ENCODE measurements at places on chromosomes 5 and 9.

DNA sequence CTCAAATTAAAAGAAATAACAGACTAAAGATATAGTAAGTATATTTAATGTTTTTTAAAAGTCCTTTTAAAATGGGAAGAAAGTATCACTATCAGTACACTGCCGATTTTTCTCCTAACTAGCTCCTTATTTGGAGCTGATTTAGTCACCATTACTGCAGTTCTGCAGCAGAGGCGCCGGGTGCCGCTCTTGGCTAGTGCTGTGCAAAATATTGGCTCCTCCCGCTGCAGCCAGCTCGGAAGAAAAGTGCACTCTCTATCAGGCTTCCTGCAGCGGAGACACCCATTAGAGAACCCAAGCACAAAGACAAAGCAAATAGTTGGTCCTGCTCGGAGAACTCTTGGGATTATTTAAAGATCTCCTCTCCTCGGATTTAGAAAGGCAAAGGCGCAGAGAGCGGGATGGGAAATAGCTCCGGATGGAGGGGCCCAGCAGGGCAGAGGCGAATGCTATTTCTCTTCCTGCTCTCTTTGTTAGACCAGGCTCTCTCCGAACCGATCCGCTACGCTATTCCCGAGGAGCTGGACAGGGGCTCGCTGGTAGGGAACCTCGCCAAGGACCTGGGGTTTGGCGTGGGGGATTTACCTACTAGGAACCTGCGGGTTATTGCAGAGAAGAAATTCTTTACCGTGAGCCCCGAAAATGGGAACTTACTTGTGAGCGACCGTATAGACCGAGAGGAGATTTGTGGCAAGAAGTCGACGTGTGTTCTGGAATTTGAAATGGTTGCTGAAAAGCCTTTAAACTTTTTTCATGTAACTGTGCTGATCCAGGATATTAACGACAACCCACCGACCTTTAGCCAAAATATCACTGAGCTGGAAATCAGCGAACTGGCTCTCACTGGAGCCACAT lies at the start of gene PCDHGB3:
Gene PCDHGB3, plus strand, starts transcription at position 249 of the 855 bp plus-strand sequence. Its CDS starts 153 bp downstream, at position 402.
- peak; percentile 16 for DNase-seq

GRCh38 chr9:73845954-73846690 lies 651.0 kb upstream of the RORB start:
- no peak for DNase-seq

GRCh38 chr5:96936431-96937320 lies 796 bp downstream of the LNPEP start:
- peak; percentile 53 for DNase-seq

DNA sequence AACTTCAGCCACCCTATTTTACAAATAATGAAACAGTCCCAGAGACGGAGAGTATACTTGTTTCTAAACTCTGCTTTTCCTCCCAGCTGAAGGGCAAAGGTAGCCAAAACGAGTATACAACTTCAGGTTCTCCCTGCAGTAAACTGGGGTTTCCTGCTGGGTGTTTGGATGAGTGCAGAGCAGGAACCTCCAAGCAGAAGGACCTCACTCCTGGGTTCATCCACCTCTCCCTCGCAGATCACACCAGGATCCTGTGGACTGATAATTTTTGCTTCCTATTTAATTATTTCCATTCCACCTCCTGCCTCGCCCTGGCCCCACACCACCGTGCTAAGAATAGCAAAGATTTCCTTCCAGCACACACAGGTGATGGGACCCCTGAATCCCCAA lies 2.0 kb upstream of the FOXB2 start:
- no peak for DNase-seq

GRCh38 chr5:145008876-145009530 lies 826.1 kb downstream of the PRELID2 start:
- DNase-seq, result no peak

Measured in CD4-positive, alpha-beta T cell (primary cell).